ENCODE measurements at places on chromosomes 3 and 15.

DNA sequence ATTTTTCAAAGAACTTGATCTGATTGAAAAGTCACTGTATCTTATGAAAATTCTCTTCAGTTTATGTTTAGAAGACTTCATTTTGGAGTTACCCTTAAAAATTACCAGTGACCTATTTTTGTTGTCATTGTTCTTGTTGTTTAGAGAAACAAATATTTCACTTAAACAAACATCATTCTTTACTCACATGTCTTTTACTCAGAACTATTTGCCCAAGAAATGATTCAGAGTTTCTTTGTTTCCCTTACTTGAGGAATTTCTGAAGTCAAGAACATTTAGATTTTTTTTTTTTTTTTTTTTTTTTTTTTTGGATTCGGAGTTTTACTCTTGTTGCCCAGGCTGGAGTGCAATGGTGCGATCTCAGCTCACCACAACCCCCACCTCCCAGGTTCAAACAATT lies 259.6 kb upstream of the UBE2E1 start:
- no peak for DNase-seq

DNA sequence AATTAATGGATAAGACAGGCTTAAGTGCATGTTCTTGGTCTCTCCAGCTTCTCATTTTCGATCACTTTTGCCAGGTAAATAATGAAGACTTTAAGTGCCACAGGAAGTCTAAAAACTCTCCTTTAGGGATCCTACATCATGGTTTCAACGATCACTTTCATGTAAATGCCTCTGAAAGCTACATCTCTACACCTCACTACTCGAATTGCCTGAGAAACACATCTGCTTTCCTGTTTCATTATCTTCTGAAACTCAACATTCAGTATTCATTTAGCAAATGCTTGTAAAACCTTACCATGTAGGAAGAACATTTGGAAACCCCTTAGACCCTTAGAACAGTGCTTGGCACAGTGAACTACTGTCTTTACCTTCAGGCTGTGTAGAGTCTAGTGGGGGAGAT lies 16.2 kb downstream of the THAP10 start:
- DNase-seq, result no peak

DNA sequence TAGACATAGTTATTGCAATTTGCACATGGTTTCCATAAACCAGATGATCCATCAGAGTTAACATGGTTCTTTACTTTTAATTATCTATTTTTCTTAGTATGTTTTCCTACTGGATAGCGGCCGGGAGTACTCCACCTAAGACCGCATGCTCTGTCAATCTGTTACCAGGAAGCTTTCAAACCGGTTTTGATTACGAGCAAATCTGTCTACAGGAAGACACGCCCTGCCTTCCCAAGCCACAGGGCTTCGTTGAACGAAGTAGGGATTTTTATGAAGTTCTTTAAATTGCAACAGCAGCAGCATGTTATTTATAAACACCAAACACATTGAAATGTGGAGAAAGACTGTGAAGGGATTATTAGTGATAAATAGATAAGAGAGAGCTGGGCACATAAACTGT lies 283.3 kb upstream of the ROBO2 start:
- DNase-seq, result no peak

DNA sequence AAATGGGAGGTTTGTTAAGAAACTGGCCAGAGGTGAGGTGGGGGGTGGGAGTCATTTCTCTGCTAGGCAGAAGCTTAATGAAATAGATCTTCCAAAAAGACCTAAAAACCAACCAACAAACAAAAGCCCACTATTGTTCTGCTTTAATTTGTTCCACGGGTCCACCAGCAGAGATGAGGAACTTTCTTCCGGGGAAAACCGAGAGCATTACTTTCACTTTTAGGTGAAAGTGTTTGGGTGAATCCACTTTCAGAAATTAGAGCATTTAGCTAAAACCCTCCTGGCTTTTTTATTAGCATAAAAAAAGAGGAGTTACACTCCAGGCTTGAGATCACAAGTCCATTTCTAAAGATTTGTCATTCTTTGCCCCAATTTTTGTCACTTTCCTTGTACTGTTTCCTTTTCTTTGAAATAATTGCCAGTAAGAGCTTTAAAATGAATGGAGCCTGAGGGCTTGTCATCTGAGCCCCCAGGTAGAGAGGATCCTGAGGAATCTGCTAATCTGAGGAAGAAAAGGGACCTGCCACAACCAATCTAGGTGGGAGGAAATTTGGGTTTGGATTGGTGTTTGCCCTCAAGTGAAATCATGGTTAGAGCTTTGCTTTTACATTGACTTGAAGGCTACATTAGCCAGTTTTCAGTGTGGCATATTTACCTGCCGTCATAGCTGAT lies 667.6 kb downstream of the NAALADL2 start:
- DNase-seq, result no peak

DNA sequence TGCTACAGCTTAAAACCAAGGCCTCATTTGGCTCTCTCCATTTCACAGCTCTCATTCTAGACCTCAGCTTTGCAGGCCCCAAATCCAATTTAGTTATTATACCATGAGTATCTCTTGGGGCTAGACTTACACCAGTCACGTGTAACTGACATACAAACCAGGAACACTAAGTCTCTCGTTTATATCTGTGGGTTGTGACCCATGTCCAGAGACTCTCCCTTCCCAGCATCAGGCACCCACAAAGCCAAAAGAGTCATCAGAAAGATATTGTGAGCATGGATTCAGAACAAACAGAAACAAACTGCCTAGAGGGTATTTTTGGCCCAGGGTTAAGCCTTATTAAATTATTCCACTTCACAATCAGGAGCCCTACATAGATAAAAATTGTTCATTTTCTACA lies 5.6 kb upstream of the CCDC13 start:
- DNase-seq, result peak; percentile 71

GRCh38 chr3:23821858-23822257 lies 16.1 kb downstream of the UBE2E1 start:
- no peak for DNase-seq

DNA sequence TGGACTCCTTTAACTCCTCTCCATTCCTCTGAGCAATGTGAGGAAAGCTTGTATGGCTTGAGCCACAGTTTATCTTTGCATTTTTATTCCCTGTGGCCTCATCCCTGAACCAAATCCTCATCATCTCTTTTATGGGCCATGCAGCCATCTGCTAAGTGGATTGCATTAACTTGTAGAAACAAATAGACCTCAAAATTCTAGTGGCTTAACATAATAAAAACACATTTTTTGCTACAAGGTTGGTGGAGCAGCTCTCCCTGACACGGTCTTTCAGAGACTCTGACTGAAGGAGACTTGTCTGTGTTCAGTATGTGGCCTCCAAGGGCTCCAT lies 135.3 kb downstream of the RPL22L1 start:
- no peak for DNase-seq

GRCh38 chr3:133448478-133449122 lies 48.7 kb downstream of the BFSP2 start:
- no peak for DNase-seq

GRCh38 chr3:124887177-124887931 lies at the start of gene ITGB5:
TSS of gene ITGB5 (minus strand) at chr3:124887365. CDS start at chr3:124887000, 365 bp downstream.
- DNase-seq, result peak; percentile 89

DNA sequence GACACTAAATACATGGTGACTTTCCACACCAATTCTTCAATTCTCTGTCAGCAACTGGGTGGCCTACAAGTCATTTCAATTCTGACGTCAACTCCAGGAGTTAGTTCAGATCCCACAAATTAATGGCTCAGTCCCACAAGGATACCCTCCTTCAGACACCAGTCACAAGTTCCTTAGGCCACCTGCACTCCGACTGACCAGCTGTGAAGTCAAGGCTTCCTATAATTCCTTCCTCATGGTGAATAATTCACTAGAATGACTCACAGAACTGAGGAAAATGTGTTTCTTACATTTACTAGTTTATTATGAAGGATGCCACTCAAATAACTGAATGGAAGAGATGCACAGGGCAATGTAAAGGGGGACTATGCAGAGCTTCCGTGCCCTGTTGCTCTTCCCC lies 6.3 kb upstream of the PIAS1 start:
- DNase-seq, result no peak

GRCh38 chr3:66140743-66141372 lies 79.9 kb upstream of the SLC25A26 start:
- DNase-seq, result no peak

- DNase-seq, result no peak
These were observed 241.4 kb downstream of the ISL2 start for GRCh38 chr15:76577879-76578512.

DNA sequence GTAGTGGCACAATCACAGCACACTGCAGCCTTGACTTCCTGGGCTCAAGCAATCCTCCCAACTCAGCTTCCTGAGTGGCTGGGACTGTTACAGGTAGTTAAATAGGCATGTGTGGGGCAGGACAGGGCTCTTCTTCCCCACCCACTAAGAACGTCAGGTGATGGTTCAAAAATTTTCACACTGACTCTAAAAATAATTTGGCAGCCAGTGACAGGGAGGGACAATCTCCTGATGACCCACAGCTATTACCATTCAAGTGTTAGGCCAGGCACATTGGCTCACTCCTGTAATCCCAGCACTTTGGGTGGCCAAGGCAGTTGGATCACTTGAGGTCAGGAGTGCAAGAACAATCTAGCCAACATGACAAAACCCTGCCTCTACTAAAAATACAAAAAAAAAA lies 12.2 kb upstream of the TRMT10C start:
- no peak for DNase-seq

DNA sequence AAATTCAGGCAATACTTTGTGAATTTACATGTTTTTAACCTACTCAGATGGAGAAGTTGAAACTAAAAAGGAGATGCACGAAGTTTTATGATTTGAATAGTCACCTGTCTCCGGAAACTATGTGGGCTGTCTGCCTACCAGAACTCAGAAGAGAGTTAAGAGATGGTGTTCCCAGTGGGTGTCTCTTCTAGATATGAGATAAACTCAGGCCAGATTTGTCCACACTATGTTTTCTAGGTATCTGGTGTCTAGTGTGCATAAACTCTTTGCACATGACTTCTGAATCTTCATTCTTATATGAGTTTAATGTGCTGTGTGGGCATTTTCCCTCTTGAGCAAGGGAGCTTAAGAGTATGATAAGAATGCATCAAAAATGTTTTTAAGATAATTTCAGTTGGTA lies 222.8 kb downstream of the FOXP1 start:
- no peak for DNase-seq

DNA sequence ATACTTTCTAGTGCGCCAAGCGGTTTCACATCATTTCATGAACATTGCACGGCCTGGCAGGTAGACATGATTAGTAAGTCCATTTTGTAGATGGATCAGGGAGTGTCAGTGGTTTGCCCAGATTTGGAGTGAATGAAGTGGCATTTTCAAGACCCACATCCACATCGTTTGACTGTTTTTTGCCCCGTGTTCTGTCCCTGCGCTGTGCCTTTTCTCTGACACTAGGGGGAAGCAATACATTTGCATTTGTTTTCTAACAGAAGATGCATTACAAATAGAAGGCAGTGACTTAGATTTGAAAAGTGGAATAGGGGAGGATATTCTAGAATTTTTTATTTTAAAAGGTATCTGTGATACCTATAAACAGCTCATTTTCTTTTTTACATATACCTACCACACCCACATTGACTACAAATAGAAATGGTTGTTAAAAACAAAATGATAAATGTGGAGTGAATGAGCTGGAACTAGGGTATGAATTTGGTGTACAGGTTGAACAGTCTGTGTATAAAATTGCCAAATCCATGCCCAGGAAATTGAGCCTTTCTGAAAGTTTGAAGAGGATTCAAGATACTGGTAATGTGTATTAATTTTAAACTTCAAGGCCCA lies 98.0 kb downstream of the USP13 start:
- DNase-seq, result peak; percentile 21

DNA sequence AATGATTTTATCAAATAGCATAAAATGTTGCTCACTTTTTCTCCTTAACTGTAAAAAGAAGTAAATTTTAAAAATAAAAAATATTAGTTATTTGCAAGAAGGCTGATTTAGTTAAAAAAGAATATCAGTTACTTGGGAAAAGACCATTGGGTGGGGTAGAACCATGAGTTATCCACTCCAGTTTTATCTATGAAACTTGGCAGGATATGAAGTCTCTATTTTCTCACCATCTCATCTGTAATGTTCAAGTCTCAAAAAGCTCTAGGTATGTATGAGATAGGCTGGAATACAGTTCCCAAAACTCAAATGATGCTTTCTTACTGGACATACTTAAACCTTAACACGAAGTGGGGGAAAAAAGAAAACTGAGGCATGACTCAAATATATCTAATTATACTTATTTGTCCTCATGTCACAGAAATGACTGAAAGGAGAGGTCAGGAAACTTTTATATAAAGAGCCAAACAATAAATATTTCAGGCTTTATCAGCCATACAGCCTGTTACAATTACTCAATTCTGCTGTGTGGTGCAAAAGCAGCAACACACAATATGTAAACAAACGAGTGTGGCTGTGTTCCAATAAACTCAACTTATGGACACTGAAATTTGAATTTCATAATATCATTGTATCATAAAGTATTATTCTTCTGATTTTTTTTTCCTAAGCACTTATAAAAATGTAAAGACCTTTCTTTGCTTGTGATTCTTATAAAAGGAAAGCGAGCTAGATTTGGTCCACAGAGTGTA lies 131.8 kb downstream of the TBL1XR1 start:
- DNase-seq, result no peak

- DNase-seq, result no peak
These were observed 10.6 kb downstream of the PSMA4 start for GRCh38 chr15:78550815-78551214.

DNA sequence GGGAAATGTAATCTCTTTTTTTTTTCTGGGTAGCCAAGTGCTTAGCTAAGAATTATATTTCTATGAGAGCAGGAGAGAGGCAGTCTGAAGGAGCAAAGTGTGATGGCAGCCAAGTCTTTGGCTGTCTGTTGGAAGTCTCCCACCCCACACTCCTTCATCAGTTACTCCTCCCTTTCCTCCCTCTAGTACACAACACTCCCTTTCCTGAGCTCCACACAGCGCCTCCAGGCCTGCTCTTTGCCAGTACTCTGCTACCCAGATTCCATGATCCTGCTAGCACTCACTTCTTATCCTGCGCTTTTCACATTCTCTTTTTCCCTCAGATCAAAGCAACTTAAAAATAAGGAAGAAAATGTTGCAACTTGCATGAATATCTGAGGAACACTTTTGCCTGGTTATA lies 37.4 kb upstream of the SNRK start:
- DNase-seq, result no peak

GRCh38 chr3:132804498-132804897 lies 82.3 kb upstream of the NPHP3 start:
- DNase-seq, result no peak

- DNase-seq, result no peak
These were observed 76.3 kb upstream of the FRMD4B start for GRCh38 chr3:69462022-69462825.

DNA sequence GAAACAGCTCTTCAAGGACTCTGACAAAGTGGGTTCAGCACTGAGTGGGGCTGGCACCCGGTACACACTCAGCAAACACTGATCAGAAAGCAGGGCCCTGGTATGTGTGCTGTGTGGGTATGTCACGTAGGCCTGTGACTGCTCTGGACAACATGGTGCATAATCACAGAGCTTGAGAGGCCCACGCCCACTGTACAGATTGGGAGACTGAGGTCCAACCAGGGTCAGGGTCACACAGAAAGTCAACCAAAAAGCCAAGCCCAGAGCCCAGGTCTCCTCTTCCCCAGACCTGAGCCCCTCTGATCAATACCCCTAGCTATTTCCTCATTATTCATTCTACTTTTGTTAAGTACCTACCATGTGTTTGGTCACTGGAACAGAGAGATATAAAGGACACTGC lies 166.1 kb upstream of the LINGO1 start:
- no peak for DNase-seq

- peak; percentile 10 for DNase-seq
These were observed 4.6 kb upstream of the CX3CR1 start for GRCh38 chr3:39284457-39284881.

GRCh38 chr15:47135267-47135666 lies 582.0 kb upstream of the SEMA6D start:
- DNase-seq, result no peak

- DNase-seq, result no peak
These were observed 92.5 kb downstream of the LIPC start for GRCh38 chr15:58524247-58524646.
